AG08395 (cell line): ENCODE measurements at places on chromosomes 2 and 18.

GRCh38 chr2:236758406-236758805 lies 188.8 kb downstream of the ACKR3 start:
- no peak for DNase-seq

DNA sequence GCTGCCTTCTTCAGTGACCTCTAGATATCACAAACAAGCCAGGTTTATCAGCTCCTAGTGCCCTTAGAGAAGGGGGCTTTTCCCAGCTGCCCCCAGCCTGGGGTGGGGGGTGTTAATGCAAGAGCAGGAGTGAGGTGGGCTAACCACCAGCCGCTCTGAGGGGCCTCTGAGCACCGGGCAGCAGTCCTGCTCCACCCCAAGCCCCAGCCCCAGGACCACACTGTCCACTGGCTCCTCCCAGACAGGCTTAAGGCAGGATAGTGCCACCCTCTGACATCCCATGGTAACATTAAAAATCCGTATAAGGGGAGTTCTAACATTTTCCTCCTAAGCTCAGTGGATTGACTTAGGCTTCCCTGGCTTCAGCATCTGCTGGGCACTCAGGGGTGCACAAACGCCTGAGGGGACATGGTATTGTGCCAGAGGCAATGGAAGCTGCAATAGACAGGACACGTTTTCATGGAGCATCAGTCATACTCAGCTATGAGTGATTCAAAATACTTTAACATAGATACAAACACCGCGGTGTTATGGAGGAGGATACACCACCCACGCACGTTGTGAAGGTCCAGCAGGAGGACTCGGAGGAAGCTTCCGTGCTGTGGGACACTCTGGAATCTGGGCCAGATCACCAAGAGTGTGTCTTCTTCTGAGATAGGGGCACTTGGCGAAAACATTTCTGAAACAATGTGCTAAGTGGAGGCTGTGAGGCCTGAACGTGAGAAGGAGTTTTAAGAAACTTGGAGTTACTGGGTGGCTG lies 112.7 kb upstream of the EPC2 start:
- DNase-seq, result no peak

GRCh38 chr2:206728277-206729199 lies 10.3 kb upstream of the DYTN start:
- no peak for DNase-seq

DNA sequence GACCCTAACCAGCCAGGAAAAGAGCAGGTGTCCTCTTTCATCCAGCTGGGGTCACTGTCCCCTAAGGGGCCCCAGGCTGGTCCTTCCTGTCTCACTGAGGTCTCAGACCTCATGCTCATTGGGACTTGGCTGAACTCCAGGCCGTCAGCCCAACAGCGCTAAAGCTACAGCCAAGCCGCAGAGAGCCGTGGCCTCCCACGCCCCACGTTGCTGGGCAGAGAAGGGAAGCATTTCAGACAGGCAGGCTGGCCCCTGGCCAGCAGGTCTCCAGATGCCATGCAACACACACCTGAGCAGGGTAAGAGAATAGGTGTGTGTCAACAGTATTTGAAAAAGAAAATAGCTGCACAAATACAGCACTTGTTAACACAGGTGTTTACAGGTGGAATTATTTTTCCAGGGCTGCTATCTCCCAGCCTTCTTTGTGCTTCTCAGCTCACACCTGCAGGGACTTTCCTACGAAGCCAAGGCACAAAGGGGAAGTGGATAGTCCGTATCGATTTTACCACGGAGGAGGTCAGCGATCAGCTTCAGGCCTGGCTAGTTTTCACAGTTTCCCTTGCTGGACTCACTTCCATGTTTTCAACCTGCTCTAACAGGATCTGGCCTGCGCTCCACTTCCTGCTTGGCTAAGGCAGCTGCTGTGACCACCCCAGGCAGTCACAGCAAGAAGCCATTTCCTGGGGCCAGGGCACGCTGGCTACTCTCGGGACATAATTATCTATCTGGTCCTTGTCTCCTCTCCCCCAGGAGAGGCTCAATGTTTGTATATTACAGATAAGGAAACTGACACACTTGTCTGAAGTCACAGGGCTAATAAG lies 156.1 kb upstream of the ID2 start:
- DNase-seq, result no peak

DNA sequence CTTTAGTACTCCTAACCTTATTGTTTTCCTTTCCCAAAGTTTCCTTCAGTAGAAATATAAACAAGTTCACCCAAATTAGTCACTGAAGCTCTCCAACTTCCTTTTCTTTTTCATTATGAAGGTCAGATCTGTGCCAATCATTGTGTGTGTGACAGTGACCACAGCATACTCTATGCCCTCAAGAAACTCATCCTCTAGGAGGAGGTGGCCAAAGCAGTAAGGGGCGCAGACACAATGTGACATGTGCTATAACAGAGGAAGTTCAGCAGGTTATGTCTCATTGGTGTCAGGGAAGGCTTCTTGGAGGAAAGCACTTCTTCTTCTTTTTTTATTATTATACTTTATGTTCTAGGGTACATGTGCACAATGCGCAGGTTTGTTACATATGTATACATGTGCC lies 60.0 kb upstream of the PSME4 start:
- DNase-seq, result no peak

GRCh38 chr2:201980389-201980821 lies 53.2 kb upstream of the FZD7 start:
- DNase-seq, result no peak

- peak; percentile 44 for DNase-seq
These were observed 274.3 kb upstream of the NRP2 start for GRCh38 chr2:205407984-205408383.

DNA sequence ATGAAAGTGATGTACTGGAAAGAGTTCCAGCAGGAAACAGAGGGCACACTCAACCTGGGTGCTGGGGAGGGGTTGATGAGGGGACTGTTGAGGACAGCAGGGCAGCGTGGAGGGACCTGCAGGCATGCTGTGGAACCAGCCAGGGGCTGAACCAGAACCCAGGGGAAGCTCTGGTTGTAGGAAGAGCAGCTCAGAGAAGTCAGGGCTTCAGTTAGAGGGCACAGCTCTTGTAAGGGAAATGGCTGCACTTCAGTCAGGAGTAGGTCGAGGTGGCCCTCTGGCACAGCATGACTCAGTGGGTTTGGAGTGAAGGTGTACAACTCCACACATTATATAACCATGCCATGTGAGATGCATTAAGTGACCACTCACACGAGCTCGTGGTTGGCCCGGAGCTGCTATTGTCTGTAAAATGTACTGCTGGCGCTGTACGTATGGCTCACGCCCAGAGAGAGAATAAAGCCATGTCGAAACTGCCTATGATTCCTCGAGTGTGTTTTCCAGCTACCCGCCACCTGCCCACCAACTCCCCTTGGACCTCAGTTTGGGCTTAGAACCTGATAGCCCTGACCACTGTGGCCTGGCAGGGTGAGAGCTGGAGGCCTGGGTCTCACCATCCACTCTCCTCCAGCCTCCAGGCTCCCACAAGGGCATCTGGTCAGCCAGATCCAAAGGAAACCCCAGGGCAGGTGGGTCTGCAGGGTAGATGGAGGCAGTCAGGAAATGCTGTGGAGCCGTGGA lies 136.5 kb upstream of the HS6ST1 start:
- DNase-seq, result no peak

DNA sequence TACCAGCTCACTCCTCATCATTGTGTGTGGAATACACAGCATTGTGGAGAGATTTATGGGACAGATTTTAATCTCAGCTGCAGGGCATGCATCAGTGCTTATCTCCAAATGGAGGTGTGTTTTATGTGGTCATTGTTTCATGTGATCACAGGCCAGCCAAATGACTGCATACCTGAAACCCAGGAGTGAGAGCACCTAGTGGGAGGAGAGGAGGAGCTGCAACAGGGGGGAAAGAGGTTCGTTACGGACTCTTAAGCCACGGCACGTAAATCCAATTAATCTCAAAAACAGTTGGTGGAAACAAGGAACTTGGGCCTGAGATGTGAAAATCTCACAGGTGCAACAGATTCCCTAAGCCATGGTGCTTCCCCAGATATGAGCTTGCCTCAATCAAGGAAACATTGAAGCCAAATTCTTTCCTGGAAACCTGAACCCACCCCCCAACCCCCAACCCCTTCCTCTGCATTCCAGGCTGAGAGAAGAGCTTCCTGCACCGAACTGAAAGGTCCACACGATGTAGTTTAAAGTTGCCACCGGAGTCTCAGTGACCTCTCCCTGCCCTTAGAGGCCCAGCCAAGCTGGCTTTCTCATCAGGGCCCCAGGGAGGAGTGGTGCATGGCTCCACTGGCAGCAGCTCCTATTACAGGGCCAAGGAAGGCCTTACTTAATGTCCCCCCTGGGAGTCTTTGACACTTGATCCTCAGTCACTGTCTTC lies 167.4 kb downstream of the C1D start:
- no peak for DNase-seq

- no peak for DNase-seq
These were observed 55.6 kb downstream of the MTX2 start for GRCh38 chr2:176324862-176325261.

DNA sequence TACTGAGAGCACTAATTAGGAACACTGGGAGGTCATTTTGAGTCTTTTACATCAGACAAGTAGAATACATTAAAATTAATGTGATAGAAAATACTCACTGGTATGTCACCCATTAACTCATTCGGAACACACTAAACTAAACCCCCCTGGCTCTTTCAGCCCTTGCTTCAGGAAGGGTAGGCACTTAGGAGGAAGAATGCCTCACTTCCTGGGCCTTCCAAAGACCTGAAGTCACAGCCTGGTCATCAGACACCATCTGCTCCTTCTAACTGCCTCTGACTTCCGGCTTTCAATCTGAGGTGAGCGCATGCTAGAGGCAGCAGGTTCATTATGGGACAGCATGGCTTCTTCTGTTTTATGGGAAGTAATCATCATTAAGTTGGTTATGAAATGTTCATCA lies 451.4 kb downstream of the PID1 start:
- DNase-seq, result no peak

DNA sequence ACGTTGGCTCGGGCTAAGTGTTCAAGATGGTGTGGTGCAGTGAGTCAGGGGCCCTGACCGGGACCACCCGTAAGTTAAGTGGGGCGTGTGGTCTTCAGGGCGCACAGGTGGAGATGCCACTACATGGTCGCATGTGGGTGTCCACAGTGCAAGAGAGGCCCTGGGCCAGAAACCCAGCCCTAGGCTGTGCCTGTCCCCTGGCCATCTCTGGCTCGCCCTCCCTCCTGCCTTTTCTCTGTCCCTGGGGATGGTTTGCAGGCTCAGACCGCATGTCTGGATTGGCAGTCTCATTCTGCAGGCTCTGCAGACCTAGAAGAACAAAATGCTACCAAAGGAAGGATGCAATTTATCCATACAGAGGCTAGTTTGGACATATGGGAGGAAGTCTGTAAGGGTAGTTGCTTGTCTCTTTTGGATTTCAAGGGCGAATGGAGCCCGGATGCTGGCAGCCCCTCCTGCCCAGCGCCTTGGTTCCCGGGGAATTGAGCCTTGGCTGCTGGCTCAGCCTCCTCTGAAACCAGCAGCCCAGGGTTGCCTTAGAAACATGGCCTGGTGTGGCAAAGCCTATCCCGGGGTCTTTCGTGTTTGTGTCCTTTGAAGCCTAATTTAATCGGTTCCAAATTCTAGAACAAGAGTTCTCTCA lies 417.5 kb upstream of the HS6ST1 start:
- no peak for DNase-seq

GRCh38 chr2:51149725-51150124 lies 117.8 kb upstream of the NRXN1 start:
- no peak for DNase-seq

DNA sequence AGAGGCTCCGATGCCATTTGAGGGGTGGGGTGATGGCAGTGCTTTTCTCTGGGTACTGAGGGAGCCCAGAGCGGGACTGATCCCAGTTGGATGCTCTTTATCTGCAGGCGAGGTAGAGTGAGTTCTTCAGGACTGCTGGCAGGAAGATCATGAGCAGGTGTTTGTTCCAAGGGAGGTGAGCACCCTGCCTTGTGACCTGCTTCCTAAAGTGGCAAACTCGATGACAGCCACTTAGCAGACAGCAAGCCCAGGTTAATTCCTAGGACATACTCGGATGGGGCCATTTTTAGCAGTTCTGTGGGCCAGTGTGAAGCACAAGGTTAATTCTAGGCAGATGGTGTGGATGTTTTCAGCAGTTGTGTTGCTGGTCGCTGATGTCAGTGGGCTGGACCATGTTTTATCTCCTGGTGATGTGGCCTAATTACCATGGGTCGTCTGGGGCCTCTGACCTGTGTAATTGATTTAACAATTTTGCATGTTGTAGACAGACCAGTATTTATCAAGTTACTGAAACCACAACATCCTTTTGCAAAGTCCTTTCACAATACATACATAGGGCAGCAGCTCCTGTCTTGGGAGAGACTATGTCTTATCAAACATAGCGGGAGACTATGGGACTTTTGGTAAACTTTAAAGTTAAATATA lies 4.9 kb downstream of the FKBP1B start:
- no peak for DNase-seq

- DNase-seq, result no peak
These were observed 214.2 kb upstream of the ACVR2A start for GRCh38 chr2:147630585-147630984.
